MCF 10A (cell line): ENCODE measurements at places on chromosomes 12 and 14. TPM values are rescaled to one million over a fixed set of nuclear protein-coding genes. Genes with fewer than 3 reads are reported as not detected.

LRRC23 gene
- total RNA-seq: 7.5 and 9.1 TPM in 2 replicates

C3AR1 gene
- not detected in 2 replicates for total RNA-seq

FOXG1 gene
- total RNA-seq: not detected in 2 replicates

VASH1 gene
- total RNA-seq: 0.35 and 0.54 TPM in 2 replicates

DNA sequence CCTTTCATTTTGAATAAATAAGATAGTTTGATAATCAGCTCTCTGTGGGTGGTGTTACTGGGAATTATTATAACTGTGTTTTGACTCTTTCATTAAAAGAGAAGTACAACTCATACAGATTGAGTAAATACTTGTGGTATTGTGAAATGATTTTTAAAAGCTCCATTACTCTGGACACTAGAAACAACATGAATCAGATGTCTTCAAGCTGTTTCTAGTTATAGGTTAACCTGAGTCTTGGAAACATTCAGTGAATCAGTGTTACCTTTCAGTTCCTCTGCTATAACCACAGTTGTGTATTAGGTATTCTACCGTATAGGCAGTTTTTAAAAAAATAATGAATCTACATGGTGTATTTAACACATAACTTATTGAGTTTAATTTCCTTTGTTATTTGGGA is 128.4 kb upstream of the SSTR1 start:
- DNase-seq: peak; percentile 30
- H3K27me3 ChIP-seq: no peaks in the 10 kb centered on the region
- no peak overlapping the region for H3K4me3 ChIP-seq
- H3K27ac ChIP-seq: peak overlapping the region; percentile 59
- peaks cover 16% of the 10 kb centered on the region for H3K4me1 ChIP-seq
- H3K36me3 ChIP-seq: no peaks in the 10 kb centered on the region

DNA sequence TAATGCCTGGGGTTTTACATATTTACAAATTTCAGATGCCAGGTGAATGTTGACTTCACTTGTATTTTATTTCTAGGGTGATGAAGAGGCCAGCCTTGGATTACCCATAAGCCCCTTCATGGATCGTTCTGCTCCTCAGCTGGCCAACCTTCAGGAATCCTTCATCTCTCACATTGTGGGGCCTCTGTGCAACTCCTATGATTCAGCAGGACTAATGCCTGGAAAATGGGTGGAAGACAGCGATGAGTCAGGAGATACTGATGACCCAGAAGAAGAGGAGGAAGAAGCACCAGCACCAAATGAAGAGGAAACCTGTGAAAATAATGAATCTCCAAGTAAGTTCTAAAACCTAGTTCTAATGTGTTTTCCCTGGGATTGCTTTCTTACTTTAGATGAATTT is 41.3 kb upstream of the SLCO1C1 start:
- H3K4me1 ChIP-seq: no peaks in the 10 kb centered on the region
- H3K27me3 ChIP-seq: peaks cover 14% of the 10 kb centered on the region
- no peak overlapping the region for H3K4me3 ChIP-seq
- DNase-seq: no peak
- no peaks in the 10 kb centered on the region for H3K36me3 ChIP-seq
- no peak overlapping the region for H3K27ac ChIP-seq

- peaks cover 9% of the 10 kb centered on the region for H3K36me3 ChIP-seq
- H3K27ac ChIP-seq: peak overlapping the region; percentile 49
- no peak for DNase-seq
These were observed 1.3 kb downstream of the PLEKHG3 start for GRCh38 chr14:64705381-64706118.

DNA sequence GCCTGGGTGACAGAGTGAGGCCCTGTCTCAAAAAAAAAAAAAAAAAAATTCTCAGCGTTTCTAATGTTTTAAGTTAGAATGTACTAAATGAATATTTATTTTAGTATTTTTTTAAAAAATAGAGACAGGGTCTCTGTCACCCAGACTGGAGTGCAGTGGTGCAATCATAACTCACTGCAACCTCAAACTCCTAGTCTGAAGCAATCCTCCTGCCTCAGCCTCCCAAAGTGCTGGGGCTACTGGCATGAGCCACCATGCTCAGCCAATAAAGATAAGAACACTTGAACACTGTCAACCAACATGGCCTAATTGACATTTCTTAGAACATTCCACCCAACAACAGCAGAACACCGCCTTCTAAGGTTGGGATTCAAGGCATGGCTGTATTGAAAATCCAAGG is 5.1 kb upstream of the DYNC1H1 start:
- peaks cover 6% of the 10 kb centered on the region for H3K36me3 ChIP-seq
- no peaks in the 10 kb centered on the region for H3K27me3 ChIP-seq
- H3K4me3 ChIP-seq: no peak overlapping the region
- no peak overlapping the region for H3K27ac ChIP-seq
- H3K4me1 ChIP-seq: peaks cover 37% of the 10 kb centered on the region
- DNase-seq: no peak

DNA sequence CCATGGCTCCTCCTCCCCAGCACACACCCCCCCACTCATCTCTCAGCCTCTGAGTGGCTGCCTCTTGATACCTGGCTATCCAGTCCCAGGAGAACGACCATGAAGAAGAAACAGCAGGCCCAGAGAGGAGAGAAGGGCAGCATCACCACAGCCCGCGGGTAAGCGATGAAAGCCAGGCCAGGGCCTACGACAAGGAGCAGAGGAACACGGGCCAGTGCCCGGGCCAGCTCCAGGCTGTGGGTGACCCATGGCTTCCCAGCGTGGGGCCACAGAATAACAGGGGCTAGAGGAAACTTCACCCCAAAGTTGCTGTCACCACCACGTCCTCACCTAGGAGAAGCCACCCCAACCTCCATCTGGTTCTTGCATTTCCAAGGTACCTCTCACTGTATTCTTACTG is 10.4 kb upstream of the SLC6A12 start:
- H3K4me1 ChIP-seq: no peaks in the 10 kb centered on the region
- no peak overlapping the region for H3K4me3 ChIP-seq
- DNase-seq: no peak
- H3K27ac ChIP-seq: no peak overlapping the region

DNA sequence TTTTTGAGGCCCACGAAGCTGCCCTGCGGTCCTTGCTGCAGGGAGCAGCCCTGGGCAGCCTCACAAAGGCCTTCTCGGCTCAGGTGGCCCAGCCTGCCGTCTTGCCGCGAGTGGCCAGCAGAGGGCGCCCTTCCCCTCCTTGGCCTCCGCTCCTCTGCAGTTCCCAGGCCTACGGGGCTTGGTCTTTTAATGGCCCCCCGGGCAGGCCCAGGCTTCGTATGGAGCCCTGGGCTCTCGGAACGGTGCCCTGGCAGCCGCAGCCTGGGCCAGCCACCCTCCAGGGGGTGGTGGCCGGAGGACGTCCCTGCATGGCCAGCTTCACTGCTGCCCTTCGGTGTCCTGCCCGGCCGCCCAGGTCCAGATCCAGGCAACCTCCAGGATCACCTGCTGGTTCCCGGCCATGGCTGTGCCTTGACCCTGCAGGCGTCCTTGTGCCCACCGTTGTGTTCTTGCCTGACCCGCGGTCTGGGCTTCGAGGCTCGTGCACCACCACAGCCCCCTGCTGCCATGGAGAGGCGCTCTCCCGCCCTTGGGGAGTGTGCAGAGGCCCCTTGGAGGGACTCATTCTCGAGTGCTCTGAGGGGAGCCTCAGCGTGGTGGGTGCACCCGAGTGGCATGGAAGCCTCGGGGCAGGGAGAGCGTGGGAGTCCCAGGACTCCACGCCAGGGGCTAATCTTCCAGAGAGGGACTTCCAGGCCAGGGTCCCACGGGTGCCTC is 9.4 kb downstream of the ASPG start:
- no peaks in the 10 kb centered on the region for H3K36me3 ChIP-seq
- no peak overlapping the region for H3K4me3 ChIP-seq
- DNase-seq: peak; percentile 56

- H3K27me3 ChIP-seq: no peaks in the 10 kb centered on the region
- peaks cover 29% of the 10 kb centered on the region for H3K4me1 ChIP-seq
- H3K27ac ChIP-seq: no peak overlapping the region
- no peak for DNase-seq
- H3K36me3 ChIP-seq: no peaks in the 10 kb centered on the region
These were observed 34.4 kb downstream of the BTG1 start for GRCh38 chr12:92111256-92111655.

- peaks cover 62% of the 10 kb centered on the region for H3K36me3 ChIP-seq
- H3K27ac ChIP-seq: no peak overlapping the region
- no peaks in the 10 kb centered on the region for H3K27me3 ChIP-seq
- H3K4me3 ChIP-seq: no peak overlapping the region
These were observed 112.4 kb downstream of the KICS2 start for GRCh38 chr12:64109706-64110105.

GRCh38 chr12:94916663-94917062 is 86.8 kb downstream of the NDUFA12 start:
- no peak overlapping the region for H3K4me3 ChIP-seq
- DNase-seq: no peak
- no peaks in the 10 kb centered on the region for H3K36me3 ChIP-seq
- no peak overlapping the region for H3K27ac ChIP-seq
- no peaks in the 10 kb centered on the region for H3K27me3 ChIP-seq

DNA sequence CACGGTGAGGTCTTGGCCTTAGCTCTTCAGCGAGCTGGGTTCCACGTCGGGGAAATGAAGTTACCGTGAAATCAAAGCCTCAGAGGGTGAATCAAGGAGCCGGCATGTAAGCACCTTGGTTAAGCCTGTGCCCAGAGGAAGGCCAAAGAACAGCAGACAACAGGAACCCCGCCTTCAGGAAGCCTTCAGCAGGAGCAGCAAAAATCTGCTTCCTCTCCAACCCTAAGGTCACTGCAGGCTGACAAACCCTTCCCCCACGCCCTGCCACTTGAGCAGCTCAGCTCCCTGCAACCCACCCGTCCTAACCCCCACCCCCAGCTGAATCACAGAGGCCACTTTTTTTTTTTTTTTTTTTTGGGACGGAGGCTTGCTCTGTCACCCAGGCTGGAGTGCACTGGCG is 72.9 kb upstream of the LTA4H start:
- no peak for DNase-seq
- peaks cover 6% of the 10 kb centered on the region for H3K4me1 ChIP-seq
- H3K36me3 ChIP-seq: no peaks in the 10 kb centered on the region
- peaks cover 8% of the 10 kb centered on the region for H3K27me3 ChIP-seq
- H3K4me3 ChIP-seq: no peak overlapping the region

DNA sequence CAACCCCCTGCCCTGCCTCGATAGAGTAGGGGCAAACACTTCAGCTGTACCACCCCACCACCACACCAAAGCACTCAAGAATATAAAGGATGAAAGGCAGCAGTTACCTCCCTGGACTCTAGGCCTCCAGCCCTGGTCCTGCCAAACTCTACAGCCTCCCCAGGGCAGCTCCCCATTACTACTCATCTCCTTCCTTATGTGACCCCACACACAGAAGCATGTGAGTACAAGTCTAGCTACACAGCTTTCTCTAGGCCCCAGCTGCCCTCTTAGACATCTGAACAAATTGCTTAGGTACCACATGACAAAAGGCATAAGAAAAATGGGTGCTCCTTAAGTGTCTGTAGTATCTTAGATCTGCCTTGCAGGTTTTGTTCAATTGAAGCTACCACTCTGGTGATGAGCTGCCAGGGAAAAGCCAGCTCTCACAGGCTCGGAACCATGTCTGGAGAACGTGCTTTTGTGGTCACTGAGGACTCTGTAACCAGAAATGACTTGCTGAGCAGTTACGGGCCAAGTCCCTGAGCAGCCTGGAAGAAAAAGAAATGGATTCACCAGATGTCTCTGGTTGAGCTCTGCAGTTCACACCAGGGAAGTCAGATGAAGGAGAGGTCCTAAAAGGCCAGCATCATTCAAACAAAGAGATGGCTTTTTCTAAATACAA is 32.8 kb downstream of the FMNL3 start:
- no peak overlapping the region for H3K4me3 ChIP-seq
- DNase-seq: no peak
- H3K36me3 ChIP-seq: no peaks in the 10 kb centered on the region
- H3K27me3 ChIP-seq: peaks cover 18% of the 10 kb centered on the region
- H3K27ac ChIP-seq: no peak overlapping the region
- no peaks in the 10 kb centered on the region for H3K4me1 ChIP-seq

DNA sequence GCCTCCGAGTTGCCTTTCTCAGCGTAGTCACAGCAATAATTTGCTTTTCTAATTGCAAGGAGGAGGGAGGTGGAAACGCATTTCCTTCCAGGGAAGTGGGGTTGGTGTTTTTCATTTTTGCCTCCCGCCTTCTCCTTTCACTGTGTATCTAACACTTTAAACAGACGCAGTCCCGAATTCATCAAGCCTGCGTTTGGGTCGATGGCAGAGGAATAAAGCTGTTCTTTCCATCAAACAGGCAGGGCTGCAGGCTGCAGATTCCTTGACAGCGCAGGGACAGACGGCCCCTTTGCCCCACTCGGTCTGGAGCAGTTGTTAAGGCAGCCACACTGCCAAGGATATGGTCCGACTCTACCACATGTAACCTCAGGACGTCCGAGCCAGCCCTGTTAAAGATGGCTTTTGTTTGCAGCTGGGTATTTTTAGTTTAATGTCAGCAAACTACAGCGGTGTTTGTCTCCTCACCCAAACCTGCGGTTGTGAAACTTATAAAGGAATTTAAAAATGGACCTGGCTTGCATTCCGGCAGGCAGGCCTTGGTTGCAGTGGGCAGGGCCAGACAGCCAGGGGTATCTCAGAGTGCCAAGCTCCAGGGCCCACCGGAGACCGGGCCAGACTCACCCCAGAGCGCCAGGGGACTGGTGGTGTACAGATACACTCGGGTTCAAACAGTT is 2.1 kb downstream of the CHST11 start:
- DNase-seq: peak; percentile 40
- no peaks in the 10 kb centered on the region for H3K36me3 ChIP-seq
- peak overlapping the region; percentile 83 for H3K4me3 ChIP-seq
- peaks cover 24% of the 10 kb centered on the region for H3K4me1 ChIP-seq
- no peak overlapping the region for H3K27ac ChIP-seq

- H3K4me1 ChIP-seq: no peaks in the 10 kb centered on the region
- peaks cover 10% of the 10 kb centered on the region for H3K27me3 ChIP-seq
- DNase-seq: no peak
- H3K4me3 ChIP-seq: no peak within 1 kb of the TSS
- H3K27ac ChIP-seq: no peak within 1 kb of the TSS
These were observed at the start of gene GRIN2B for GRCh38 chr12:13981296-13981962. Gene GRIN2B (minus strand): TSS chr12:13981602. CDS start chr12:13866208, 115,394 bp downstream.

- no peak overlapping the region for H3K27ac ChIP-seq
- H3K4me1 ChIP-seq: peaks cover 27% of the 10 kb centered on the region
- no peaks in the 10 kb centered on the region for H3K27me3 ChIP-seq
- DNase-seq: no peak
- no peak overlapping the region for H3K4me3 ChIP-seq
- H3K36me3 ChIP-seq: peaks cover 11% of the 10 kb centered on the region
These were observed 38.9 kb downstream of the ETV6 start for GRCh38 chr12:11688379-11688778.

- no peaks in the 10 kb centered on the region for H3K4me1 ChIP-seq
- no peak overlapping the region for H3K27ac ChIP-seq
- DNase-seq: no peak
- no peak overlapping the region for H3K4me3 ChIP-seq
- no peaks in the 10 kb centered on the region for H3K36me3 ChIP-seq
These were observed 24.5 kb upstream of the JPH4 start for GRCh38 chr14:23603103-23603502.

DNA sequence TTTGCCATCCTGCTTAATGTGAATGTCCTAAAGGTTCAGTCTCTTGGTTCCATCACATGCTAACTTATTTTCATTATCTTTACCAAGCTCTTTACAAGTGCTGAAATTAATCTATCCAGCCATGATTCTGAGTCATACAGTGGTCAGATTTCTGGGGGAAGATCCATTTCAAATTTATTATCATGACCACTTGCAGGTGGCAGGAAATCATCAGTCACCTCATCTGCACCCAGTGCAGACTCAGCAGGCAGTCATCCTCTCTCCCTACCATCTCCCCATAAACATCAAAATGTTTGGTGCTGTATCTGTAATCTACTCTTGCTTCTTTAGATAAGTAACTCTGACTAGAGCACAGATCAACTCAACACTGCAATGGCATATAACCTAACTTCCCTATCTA is 23.5 kb downstream of the ATG14 start:
- H3K4me1 ChIP-seq: peaks cover 5% of the 10 kb centered on the region
- H3K4me3 ChIP-seq: no peak overlapping the region
- DNase-seq: no peak
- H3K27me3 ChIP-seq: no peaks in the 10 kb centered on the region
- no peak overlapping the region for H3K27ac ChIP-seq
